ENCODE measurements at places on chromosomes 6 and 20.

- peaks cover 36% of the 10 kb centered on the region for H3K27me3 ChIP-seq
- H3K4me3 ChIP-seq, result no peak overlapping the region
- H3K36me3 ChIP-seq, result no peaks in the 10 kb centered on the region
- no peak overlapping the region for H3K27ac ChIP-seq
Observed at GRCh38 chr20:58131151-58131550, 97.3 kb downstream of the ANKRD60 start.

GRCh38 chr6:81608776-81609175 lies 143.7 kb downstream of the TENT5A start:
- H3K27ac ChIP-seq, result no peak overlapping the region
- H3K27me3 ChIP-seq, result no peaks in the 10 kb centered on the region
- no peak overlapping the region for H3K4me3 ChIP-seq
- H3K36me3 ChIP-seq, result no peaks in the 10 kb centered on the region

DNA sequence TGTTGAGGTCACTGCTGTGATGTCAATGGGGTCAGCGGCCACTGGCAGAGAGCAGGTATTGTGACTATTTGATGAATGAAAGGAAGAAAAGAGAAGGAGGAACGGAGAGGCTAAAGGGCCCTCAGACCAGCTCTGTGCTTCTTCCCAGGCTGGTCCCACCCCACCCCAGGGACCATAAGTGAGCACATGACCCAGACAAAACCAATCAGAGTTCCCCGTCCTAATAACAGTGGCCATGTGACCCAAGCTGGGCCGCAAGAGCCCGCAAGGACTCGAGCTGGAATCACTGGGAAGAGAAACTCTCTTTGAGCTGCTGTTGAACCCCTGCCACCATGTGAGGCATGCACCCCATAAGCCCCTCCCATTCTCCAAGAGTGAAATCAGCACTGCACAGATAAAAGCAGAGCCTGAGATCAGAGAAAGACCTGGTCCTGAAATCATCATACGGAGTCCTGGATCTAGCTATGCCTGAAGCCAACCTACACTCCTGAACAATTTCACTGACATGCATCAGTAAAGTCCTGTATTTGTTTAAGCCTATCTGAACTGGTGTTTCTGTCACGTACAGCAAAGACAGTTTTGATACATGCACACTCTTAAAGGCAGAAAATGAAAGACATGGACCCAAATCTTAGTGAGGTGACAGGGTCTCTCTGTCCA lies 90.2 kb downstream of the PREX1 start:
- H3K4me1 ChIP-seq, result no peaks in the 10 kb centered on the region
- peaks cover 18% of the 10 kb centered on the region for H3K36me3 ChIP-seq
- H3K27me3 ChIP-seq, result no peaks in the 10 kb centered on the region
- no peak for DNase-seq

DNA sequence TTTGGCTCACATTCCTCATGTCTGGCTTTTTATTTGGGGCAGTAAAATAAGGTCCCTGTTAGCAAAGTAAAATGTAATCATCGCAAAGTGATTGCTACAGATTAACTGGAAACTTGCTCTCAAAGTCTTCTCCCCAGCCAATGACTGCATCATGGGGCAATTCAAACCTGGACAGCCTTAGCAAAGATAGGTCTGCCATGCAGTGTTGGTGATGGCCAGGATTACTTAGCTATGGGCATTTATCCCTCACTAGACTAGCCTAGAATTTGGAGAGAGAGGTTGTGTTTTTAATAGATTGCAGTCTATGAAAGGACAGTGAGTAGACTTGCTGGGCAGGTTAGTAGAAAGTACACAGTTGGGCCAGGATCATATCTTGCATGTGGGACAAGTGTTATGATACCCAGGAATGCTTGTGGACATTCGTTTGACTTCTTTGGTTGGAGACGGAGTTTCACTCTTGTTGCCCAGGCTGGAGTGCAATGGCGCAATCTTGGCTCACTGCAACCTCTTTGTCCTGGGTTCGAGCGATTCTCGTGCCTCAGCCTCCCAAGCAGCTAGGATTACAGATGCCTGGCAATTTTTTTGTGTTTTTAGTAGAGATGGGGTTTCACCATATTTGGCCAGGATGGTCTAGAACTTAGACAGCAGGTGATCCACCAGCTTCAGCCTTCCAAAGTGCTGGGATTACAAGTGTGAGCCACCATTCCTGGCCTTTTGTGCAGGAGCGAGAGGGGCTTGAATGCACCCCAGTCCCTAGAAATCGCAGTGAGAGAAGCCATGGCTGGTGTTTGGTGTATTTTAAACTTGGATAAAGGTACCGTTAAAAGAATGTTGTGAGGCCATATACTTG lies 3.4 kb downstream of the RPS12 start:
- H3K4me3 ChIP-seq, result no peak overlapping the region
- no peaks in the 10 kb centered on the region for H3K36me3 ChIP-seq
- peaks cover 10% of the 10 kb centered on the region for H3K4me1 ChIP-seq
- H3K27me3 ChIP-seq, result no peaks in the 10 kb centered on the region

GRCh38 chr6:104682722-104683643 lies 176.7 kb downstream of the HACE1 start:
- no peaks in the 10 kb centered on the region for H3K36me3 ChIP-seq
- no peak overlapping the region for H3K4me3 ChIP-seq
- no peaks in the 10 kb centered on the region for H3K27me3 ChIP-seq
- DNase-seq, result peak; percentile 39

DNA sequence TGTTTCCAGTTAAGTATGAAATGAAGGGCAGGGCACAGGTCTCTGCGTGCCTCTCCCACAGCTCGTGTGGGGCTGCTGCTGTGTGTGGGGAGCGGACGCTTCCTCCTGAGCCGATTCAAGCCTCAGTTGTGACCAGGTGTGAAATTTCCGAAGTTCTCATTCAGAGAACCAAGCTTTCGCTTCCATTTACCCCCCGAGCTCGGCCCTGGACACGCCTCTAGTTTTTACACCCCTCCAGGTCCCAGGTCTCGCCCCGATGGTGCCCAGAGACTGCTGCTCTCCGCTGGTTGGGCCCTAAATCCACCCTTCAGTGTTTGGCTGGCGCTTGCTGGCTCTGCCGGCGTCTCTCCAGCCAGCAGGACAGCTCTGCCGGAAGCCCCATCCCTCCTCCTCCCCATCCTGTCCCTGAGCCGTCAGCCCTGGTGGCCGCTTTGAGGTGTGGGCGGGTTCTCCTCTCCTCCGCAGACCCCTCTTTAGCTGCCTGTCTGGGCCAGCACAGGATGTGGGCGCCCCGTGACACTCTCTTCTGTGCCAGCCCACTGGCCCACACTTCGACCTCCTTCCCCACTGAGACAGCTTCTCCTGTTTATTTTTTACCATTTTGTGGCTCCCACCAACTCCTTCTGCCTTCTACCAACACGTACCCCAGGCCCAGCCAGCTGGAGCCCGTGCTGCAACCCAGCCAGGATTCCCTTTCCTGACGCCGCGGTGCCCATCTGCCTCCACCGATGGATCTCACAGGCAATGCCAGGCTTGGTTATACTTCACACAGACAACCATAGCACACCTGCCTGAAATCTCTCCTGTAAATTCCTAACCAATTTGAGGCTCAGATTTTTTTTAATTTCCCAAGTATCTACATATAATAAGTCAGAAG lies 142.8 kb downstream of the DLL1 start:
- H3K27me3 ChIP-seq, result no peaks in the 10 kb centered on the region
- no peak overlapping the region for H3K4me3 ChIP-seq
- no peak for DNase-seq
- no peaks in the 10 kb centered on the region for H3K36me3 ChIP-seq

DNA sequence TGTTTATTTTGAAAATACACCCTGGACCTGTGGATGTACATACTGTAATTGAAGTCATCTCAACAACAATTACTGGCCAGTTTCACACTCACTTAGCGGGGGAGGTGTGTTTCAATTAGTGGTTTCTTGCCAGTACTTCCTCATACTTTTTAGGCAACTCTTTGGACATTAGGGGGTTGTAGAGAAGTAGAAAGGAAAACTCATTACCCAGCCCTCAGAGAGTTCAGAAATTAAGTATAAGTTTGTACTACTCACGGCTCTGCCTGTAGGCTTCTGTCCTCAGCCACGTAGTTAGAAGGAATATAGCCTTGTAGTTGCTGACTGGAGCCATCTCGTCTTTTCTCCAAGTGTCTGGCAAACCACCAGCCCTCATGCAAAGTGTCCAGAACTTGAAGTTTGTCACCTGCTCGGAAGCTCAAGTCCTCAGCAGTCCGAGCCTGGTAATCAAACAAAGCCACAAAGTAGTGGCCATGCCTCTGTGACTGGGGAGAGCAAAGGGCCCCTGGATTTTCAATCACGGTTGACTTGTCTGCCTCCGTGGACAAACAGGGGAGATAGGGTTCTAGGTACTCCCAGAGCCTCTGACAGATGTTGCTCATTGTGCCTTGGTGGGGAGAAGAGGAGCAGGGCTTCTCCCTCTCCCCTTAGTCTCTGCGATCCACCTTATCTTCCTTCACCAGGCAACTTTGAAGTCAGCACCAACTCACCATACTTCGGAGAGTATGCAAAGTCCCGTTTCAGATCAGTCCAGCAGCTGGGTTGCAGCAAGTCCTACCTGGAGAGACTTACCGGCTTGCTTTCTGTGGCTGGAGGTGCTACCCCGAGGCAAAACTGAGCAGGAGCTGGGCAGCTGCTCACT lies 749 bp downstream of the FRK start:
- no peaks in the 10 kb centered on the region for H3K4me1 ChIP-seq
- DNase-seq, result no peak
- H3K36me3 ChIP-seq, result no peaks in the 10 kb centered on the region
- H3K4me3 ChIP-seq, result peak overlapping the region; percentile 58
- H3K27me3 ChIP-seq, result no peaks in the 10 kb centered on the region

GRCh38 chr20:44651684-44652423 lies at the start of gene ADA:
TSS of gene ADA (minus strand) at chr20:44651699. CDS start at chr20:44651607, 92 bp downstream.
- H3K27me3 ChIP-seq, result no peaks in the 10 kb centered on the region
- H3K4me3 ChIP-seq, result peak within 1 kb of the TSS; percentile 69
- no peaks in the 10 kb centered on the region for H3K36me3 ChIP-seq
- peak; percentile 87 for DNase-seq
